Fibroblast of villous mesenchyme (primary cell): ENCODE measurements at places on chromosomes 2 and 18.

GRCh38 chr2:169071455-169071854 is 2.1 kb downstream of the DHRS9 start:
- DNase-seq, result no peak

DNA sequence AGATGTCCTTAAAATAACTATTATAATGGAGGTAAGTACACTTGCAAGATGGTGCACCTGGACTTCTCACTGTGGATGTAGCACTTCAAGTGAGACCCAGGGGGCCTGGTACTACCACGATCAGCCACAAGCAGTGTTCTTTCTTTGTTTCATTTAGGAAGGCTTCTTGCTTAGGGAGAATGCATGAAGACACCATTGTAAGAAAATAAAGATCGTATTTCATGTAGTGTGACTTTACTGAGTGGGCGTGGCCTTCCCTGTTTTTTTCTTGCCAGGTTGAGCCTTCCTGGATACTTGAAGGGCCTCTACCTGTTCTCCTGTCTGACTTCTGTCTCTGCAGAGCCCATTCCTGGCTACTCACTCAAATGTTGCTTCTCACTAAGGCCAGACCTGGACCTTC is 615.6 kb upstream of the SOX11 start:
- no peak for DNase-seq

DNA sequence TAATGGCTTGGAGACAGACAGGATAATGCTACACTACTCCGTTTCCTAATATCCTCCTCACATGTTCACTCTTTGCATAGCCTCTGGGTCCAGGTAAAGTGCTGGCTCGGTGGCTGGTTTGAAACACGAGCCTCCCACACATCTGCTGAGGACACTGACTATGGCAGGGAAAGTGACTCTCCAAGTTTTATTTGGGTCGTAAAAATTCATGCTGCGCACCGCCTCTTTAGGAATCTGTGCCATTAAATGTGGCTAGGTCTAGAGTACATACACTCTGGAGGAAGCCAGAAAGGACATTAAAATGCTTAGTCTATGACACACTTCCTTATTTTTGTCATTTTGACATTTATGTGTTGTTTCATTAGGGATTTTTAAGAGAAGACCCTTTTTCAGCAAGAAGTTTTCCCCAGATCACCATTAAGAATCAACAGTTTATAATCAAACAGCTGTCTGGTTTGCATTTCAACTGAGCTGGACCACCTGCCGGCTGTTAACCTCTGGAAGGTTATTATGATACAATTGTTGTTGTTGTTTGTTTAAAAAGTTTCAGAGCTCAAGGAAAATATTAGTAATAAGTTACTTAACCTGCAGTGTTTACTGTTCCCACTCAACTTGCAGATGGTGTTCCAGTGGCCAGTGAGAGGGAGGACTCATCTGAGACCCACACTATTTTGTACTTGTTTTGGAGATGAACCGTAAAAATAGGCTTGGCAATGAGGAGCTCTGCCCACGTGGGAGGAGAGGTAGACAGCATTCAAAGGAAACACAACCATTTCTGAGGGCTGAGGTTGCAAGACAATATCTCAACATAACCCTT is 443.3 kb upstream of the MEIS1 start:
- DNase-seq, result peak; percentile 28

DNA sequence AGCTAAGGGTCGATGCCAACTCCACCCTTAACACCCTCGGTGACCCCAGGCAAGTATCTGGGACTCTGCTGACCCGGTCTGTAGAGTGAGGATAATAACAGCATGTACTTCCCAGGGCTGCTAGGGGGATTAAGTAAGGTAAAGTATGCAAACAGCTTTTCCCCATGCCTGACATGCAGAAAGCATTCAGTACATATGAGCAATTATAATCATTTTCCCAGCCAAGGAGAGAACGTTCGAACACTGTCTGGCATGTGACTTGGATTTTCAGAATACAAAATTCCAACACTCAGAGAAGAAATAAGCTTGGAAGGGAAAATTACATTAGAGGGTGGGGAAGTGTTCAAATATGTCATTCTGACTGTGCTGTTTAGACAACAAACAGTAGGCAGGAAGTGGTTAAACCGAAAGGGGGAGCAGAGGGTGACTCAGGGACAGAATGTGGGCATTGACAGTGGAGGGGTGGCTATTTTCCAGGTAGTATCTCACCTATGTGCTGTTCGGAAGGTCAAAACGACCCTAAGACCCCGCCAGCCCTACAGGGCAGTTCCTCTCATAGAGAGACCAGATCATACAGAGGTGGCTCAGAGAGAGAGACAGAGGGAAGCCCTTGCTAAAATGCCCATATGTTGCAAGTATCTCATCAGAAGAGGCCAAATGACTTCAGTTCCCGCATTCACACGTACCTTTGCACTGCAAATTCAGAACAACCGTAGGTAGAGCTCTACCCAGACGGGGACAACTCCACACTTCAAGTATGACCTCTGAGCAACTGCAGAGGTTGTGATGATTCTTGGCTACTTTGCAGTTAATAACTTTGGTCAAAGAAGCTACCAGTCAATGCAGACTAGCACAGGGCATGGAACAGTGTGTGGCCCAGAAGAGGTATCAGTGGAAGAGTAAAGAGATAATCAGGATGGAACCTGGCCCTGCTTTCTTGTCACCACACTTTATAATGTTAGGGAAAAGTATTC is 14.8 kb downstream of the ASPRV1 start:
- DNase-seq, result peak; percentile 65

DNA sequence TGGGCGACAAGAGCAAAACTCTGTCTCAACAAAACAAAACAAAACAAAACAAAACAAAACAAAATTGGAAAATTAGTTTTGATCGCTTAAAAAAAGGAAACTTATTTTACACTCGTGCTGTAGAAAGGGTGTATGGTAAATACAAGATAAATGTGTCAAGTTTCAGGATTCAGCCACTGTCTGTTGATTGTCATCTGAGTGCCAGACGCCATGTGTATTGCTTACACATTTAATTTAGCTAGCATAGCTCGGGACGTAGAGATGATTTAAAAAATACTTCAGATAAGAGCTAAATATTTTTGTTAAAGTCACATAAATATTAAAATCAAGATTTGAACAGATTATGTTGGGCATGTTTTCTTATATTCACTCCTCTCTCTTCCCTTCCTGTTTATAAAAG is 568.1 kb upstream of the ZNF804A start:
- no peak for DNase-seq

GRCh38 chr2:150607390-150607811 is 119.9 kb upstream of the RND3 start:
- peak; percentile 54 for DNase-seq

DNA sequence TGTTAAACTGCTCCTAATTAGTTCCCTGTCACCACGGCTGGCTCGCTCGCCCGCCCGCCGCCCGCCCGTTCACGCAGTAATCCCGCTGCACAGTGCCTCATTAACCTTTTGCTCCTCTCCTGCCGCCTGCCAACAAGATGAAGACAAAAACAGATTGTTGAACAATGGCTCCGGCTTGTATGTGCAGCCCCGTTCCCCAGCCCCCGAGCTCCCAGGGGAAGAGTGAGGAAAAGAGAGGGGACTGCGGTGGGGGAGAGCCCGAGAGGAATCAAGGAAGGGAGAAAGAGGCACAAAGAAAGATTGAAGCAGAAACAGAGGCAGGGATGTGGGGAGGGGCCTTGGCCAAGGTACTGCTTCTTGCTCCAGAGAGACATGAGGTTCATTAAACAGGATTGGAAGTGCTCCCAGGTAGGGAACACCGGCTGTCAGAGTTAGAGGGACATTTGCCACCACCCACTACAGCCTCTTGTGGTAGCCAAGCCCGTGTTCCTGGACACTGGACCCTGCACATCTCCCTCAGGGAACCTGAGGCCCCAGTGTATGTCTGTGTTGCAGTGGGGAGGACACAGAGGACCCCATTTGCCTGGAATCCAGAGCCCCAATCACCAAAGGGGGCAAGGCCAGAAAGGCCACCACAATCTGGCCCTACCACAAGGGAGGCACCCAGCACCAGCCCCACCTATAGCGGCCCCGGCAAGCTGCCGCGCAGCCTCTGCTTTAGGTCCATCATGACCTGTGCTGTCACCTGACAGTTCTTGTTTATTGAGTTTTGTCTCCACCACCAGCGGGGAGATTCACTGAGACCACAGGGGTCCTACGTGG is 38.1 kb downstream of the EMX1 start:
- DNase-seq, result no peak

GRCh38 chr18:10035281-10035991 is 121.6 kb downstream of the VAPA start:
- no peak for DNase-seq

- DNase-seq, result peak; percentile 7
Observed at GRCh38 chr2:183063083-183063482, 15.5 kb upstream of the DUSP19 start.

- DNase-seq, result no peak
Observed at GRCh38 chr18:68445668-68446426, 269.1 kb downstream of the TMX3 start.

- no peak for DNase-seq
Observed at GRCh38 chr2:236830926-236831325, 254.8 kb upstream of the COPS8 start.

DNA sequence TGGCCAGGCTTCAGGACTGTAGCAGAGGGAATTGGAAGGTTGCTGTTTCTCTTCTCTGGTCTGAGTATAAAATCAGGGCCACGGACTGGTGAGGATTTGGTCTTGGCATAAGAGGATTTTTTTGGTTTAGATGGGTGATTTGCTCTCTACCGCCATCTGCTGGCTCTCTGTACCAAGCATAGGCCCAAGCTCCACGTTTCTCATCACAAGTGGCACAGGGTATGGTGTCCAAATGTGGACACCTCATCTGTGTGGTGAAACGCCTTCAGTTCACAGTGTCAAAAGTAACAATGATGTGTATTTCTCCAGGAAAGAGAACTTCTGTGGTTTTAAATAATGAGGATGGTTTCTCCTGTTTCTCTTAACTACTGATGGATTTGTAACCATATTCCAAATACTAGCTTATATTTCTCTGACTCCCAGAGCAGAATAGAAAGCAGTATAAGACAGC is 115.1 kb downstream of the EML6 start:
- DNase-seq, result peak; percentile 74

GRCh38 chr2:198273660-198274059 is 469.3 kb downstream of the PLCL1 start:
- no peak for DNase-seq

DNA sequence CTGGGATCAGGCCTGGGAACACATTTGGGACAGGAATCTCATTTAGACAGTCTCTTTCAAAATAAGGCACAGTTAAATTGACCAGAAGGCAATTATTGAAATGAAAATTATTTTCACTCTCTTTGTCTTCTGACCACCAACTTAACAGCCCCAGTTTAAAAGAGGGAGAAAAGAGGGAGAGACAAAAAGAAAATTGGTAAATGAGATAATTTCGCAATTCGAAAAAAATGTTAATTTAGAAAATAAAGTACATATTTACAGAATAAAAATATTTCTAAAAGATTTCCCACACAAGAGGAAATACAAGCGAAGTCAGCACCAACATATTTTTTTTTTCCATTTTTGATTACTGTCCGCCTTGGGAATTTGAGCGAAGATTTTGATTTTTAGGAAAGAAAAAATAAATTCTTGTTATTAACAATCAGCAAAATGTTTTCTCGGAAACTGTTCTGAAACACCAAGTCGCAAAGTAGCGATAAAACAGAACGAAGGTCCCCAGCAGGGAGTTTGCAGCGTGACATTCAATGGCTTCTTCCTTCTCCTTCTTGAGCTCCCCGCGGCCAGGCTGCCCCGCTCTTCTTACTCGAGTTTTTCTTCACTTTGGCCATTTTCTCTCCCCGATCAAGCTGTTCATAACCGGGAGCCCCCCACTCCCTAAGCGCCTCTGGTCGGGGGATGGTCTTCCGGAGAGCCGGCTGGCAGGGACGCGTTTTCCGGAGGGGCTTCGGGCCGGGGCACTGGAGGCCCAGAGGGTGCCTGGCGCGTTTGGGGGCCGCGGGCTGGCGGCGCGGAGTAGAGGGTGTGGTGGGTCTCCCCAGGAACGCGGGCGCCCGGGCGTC is 5.0 kb downstream of the SP9 start:
- no peak for DNase-seq

- no peak for DNase-seq
Observed at GRCh38 chr2:167345559-167345958, 457.3 kb downstream of the XIRP2 start.

- DNase-seq, result no peak
Observed at GRCh38 chr2:73283545-73284295, 558 bp downstream of the FBXO41 start.

- no peak for DNase-seq
Observed at GRCh38 chr2:83054751-83055150, 1404.3 kb downstream of the SUCLG1 start.

DNA sequence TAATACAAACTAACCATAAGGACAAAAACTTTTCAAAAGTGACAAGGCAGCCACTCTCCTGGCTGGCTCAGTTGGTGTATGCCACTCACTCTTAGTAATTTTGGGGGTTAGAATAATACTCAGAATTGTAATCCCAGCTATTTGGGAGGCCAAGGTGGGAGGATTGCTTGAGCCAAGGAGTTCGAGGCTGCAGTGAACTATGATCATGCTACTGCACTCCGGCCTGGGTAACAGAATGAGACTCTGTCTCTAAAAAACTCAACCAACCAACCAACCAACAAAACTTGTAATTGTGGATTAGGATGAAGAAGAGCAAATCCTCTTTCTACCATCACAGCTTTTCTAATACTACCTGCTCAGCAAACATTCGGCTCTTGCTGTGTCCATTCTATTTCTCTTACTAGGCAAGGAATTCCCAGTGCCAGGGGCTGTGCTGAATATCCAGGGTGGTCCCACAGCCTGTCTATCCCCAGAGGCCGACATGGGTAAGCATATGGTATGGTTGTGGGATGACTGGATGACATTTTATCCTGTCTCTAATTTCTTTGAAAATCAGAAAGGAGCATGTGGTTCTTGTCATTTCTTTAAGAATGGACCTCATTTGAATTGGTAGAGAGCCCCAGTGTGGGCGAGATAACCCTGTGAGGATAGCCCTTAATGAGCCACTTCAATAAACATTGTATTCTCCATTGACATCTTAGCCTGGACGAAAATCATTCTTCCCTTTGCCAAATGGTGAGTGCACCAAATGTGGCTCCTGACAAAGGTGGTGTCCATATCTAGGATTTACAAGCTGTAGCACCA is 220.1 kb downstream of the MYCN start:
- DNase-seq, result no peak

GRCh38 chr2:129129087-129129486 is 810.4 kb upstream of the HS6ST1 start:
- DNase-seq, result no peak
